Activated T-cell treated with anti-CD3 and anti-CD28 coated beads, Interleukin-2, amount 50 U/mL, for 72 hours (primary cell): ENCODE measurements at places on chromosomes 5 and 9. TPM values are rescaled to one million over a fixed set of nuclear protein-coding genes. Genes with fewer than 3 reads are reported as not detected.

GRCh38 chr9:68780380-68780712, 75.3 kb downstream of the PIP5K1B start:
- DNase-seq: no peak

The POU5F2 gene
- 0.89 TPM for total RNA-seq

- DNase-seq: no peak
Measured at GRCh38 chr9:18905883-18906629, 127.0 kb downstream of the SAXO1 start.

The SPINK5 gene
- total RNA-seq: not detected

- DNase-seq: no peak
Measured at GRCh38 chr9:116490321-116490720, 196.8 kb upstream of the TRIM32 start.

- no peak for DNase-seq
Measured at GRCh38 chr5:111680737-111681413, 76.1 kb downstream of the NREP start.

GRCh38 chr5:109688630-109688969, 1.1 kb upstream of the MAN2A1 start:
- DNase-seq: peak; percentile 41

The NACC2 gene
- total RNA-seq: 13.7 TPM

- no peak for DNase-seq
Measured at GRCh38 chr9:107866711-107867311, 377.2 kb upstream of the KLF4 start.

The SAXO1 gene
- not detected for total RNA-seq

DNA sequence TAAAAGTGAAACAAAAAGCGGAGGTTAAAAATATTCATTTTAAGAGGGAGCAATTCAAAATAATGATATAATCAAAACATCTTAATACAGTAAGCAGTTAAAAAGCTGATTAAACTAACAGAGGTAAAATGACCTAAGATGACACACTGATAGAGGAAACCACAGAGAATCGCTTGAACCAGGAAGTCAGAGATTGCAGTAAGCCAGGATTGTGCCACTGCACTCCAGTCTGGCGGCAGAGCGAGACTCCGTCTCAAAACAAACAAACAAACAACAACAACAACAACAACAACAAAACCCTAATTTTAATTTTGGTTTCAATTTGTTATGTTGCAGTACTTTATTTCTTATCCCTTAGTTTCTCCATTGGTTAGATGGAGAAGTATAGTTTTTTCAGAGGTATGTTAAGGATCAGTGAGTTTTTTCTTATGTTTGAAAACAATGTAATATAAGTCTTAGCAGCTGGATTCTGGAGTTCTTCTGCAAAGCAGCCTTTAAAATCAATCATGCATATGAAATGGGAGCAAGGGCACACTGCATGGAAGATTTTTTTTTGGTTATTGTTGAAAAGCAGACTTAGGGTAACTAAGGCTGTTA, 58.5 kb downstream of the MLANA start:
- DNase-seq: peak; percentile 3

DNA sequence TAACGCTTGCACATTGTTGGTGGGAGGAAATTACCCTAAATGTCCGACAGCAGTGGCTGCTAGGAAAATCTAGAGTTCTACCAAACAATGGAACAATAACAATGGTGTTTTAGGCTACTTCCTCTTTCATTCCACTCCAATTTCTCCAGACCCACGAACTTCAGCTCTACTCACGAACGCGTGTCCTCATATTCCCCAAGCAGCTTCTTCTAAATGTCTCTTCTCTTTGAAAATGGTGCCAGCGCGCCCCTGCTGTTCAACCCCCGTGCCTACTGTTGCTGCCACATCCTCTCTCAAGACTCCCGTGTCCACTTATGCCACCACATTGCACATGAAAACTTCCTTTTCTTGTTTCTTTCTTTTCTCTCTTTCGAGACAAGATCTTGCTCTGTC, 25.6 kb downstream of the OR2V2 start:
- peak; percentile 49 for DNase-seq

- no peak for DNase-seq
Measured at GRCh38 chr5:115186794-115187193, 17.1 kb upstream of the TRIM36 start.

DNA sequence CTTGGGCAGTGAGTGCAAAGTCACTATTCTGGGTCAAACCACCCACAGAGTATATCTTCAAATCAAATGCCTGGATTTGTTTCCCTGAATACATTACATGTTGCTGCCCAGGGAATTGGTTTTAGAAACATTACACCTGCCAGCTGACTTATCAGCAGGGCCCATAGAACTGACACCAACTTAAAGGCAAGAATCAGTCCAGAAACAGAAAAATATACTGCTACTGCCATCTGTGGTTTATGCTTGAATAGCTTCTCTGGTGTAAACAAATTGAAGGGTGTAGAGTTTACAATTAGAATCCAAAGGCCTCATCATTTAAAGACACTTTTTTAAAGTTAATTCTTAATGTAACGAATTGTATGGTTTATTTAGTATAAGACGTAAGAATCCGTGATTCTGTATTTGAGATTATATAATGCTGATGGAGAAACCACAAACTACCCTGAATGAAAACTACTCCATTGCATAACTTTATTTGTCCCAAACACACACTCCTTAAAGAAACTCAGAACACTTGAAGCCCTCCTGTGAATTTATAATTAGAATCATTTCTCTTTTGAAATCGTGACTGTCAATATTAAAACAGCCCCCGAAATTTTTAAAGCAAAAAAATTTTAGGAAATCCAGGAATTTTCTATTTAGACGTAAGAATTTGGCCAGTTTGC, 6.2 kb downstream of the NR6A1 start:
- no peak for DNase-seq

DNA sequence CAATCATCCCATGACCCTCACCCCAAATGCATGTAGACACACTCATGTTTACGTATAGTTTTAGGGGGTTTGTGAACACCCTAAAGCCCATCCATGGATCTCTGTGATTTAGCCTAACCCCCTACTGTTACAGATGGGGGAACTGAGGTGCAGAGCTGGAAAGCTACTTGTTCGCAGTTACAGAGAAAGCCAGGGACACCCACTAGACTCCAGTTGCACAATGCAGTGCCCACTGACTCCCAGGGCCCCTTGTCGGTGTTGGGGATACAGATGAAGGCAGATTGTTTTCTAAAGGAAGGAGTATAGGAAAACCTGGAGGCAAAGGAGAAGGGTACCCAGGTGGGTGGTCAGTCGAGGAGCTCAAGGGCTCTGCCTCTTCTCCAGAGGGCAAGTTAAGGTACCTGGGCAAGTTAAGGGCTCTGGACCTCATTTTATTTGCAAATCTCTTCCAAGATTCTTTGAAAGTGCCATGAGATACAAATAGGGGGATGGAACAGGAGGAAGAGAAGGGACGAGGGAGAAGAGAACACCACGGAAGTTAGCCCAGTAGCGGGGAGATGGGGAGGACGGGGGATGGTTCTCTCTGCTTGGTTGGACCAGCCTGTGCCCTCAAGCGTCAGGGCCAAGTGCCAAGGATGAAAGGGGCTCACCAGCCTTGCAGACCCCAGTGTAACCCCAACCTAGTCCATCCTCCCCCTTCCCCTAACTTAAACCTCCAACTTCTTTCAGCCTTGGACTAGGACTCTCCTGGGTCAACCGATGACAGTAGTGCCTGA, 958 bp downstream of the MYOZ3 start:
- no peak for DNase-seq

DNA sequence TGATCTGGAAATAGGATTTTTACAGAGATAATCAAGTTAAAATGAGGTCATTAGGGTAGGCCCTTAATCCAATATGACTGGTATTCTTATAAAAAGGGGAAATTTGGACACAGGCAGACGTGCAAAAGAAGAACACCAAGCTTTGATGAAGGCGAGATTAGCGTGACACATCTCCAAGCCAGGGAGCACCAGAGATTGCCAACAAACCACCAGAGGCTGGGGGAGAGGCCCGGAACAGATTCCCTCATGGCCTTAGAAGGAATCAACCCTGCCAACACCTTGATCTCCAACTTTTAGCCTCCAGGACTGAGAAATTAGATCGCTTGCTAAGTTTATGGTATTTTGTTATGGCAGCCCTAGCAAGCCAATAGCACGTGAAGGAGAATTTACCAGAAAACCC, 10.8 kb upstream of the ARSI start:
- DNase-seq: no peak

GRCh38 chr9:113381909-113382411, 5.2 kb upstream of the HDHD3 start:
- DNase-seq: no peak

The AFF4 gene
- 34.9 TPM for total RNA-seq

GRCh38 chr5:44729536-44729935, 79.2 kb upstream of the MRPS30 start:
- DNase-seq: no peak

GRCh38 chr9:92764381-92764987, at the start of gene BICD2:
Gene BICD2, minus strand, starts transcription at chr9:92764833. Its CDS starts 89 bp downstream, at chr9:92764744.
- DNase-seq: no peak

- no peak for DNase-seq
Measured at GRCh38 chr9:137788561-137789294, 88.9 kb upstream of the CACNA1B start.

- DNase-seq: no peak
Measured at GRCh38 chr9:79709743-79710674, 138.2 kb downstream of the TLE4 start.

DNA sequence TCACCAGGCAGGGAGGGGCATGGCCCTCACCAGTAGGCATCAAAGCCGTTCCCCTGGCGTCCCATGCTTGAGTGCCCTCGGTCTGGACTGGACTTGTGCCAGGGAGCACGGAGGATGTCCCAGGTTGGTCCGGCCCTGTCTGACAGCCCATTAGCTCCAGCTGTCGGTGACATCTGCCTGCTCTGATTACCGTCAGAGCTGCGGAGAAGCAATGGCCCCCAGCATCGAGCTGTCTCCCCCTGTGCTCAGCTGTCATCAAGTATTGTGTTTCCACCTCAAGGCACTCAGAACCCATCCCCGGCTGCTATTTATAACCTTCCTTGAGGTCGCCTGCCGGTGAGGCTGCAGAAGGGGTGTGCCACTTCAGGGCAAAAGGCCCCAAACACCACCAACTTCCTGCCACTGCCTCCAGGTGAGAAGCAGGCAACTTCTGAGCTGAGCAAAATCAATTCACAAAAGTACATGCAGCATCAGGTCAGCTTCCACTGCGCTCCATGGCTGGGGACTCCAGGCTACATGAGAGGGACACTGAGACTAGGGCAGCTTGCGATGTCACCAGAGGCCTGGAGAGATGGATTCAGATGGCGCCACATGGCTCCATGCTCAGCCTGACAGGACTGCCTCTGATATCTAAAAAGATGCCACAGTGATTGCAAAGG, 142.7 kb downstream of the C5orf15 start:
- peak; percentile 16 for DNase-seq

The NAIP gene
- 5.7 TPM for total RNA-seq

- DNase-seq: no peak
Measured at GRCh38 chr5:126284977-126285696, 138.1 kb upstream of the GRAMD2B start.

- DNase-seq: no peak
Measured at GRCh38 chr5:6175172-6175854, 203.0 kb downstream of the MED10 start.

The TNFSF15 gene
- 0.19 TPM for total RNA-seq

The SPATA31D4 gene
- total RNA-seq: not detected

GRCh38 chr9:95286151-95286550, 31.4 kb downstream of the FANCC start:
- no peak for DNase-seq

DNA sequence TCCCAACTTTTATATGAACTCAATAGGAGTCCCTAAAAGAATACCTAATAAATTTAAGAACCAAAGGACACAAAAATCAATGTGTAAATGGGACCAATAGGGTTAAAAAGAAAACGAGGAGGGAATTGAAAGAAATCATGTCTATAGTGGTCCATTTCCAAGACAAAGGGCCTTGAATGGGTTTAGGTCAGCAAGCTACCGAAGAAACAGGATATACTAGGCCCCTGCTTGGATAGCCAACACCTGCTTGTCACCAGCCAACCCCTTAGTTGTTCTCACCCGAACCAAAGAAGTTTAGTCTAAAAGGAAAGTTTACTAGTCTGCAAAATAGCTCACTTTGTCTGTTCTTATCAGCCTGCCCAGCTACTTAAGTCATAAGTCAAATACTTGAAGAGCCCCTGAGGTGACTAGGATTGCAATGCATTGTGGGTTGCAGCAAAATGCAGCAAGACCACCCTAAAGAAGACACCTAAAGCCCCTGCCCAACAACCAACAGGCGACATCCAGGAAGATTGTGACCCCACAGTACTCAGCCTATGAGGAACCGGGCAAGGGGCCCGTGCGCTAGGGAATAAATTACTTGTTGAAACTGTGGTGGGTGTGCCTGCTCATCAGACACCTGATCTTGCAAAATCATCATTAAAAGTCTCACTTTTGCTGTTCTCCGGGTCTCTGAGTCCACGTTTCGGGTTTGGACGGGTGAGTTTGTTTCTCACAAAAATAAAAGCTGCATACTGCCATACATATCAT, 183.9 kb upstream of the PPP1R26 start:
- no peak for DNase-seq

GRCh38 chr5:132378580-132378979, 9.1 kb downstream of the SLC22A5 start:
- no peak for DNase-seq

The STOML2 gene
- total RNA-seq: 169 TPM

The HTR1A gene
- not detected for total RNA-seq

GRCh38 chr5:103291606-103292005, 33.0 kb downstream of the MACIR start:
- DNase-seq: no peak

DNA sequence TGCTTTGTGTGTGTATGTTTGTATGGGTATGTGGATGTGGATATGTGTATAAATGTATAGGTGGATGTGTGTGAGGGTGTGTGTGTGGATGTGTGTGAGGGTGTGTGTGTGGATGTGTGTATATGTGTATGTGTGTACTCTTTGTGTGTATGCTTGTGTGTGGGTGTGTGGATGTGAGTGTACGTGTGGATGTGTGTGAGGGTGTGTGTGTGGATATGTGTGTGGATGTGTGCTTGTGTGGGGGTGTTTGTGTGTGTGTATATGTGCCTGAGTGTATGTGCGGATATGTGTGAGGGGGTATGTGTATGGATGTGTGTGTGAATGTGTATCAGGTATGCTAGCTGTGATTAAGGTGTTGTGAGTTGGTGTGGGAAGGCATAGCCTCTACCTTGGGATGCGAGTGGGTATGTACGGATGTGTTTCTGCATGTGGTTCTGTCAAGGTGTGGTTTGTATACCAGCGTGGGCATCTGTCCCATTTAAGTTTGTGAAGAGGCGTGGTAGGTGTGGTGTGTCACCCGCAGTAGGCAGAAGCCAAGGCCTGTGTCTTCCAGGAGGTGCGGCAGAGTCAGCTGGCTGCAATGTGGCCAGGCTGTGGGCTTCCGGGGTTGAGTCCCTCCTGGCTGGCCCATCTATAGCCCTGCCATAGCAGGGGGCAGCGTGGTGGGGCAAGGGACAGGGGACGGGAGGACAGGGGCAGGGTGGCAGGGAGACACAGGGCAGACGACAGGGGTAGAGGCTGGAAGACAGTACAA, 155.8 kb downstream of the DAB2IP start:
- DNase-seq: no peak

The PCDHB11 gene
- not detected for total RNA-seq

DNA sequence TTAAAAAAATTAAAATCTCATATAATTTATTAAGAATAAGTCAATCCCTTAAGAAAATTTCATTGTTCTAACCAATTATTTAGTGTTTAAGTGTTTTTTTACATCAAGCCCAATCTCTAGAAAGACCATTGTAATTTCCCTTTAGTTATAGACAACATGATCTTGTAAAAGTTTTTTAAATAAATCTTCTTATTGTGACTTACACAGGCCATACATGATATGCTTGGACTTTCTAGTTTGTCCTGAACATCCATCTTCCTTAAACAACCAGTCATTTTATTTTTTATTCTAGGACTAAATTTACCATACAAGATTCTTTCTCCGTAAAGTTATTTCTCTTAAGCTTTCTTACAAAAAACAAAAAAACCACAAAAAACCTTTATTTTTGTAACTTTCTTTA, 126.5 kb upstream of the MAST4 start:
- DNase-seq: no peak
